ENCODE measurements at places on chromosomes 11 and 22.

- DNase-seq: no peak
These were observed 27.2 kb upstream of the GAB4 start for GRCh38 chr22:17035246-17035645.

DNA sequence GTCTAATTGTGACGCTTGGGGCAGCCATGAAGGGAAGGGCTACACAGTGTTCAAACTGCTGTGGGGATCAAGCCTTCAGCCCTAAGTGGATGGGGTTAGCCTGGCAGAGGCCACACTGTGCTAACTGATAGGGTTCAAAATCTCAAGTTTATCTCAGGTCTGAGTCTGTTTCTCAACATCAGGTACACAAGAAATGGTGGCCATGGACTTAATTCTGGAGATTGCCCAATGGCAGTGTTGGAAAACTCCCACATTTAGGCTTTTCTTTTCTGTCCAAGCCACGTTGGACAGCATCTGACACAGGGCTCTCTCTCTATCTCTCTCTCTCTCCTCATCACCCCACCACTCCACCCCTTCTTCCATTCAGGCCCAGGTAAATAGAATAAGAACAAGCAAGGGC is 10.9 kb upstream of the DGAT2 start:
- DNase-seq: no peak

GRCh38 chr11:123674297-123674696 is 19.9 kb upstream of the SCN3B start:
- DNase-seq: no peak

GRCh38 chr11:58609723-58610122 is 12.7 kb upstream of the CNTF start:
- no peak for DNase-seq

DNA sequence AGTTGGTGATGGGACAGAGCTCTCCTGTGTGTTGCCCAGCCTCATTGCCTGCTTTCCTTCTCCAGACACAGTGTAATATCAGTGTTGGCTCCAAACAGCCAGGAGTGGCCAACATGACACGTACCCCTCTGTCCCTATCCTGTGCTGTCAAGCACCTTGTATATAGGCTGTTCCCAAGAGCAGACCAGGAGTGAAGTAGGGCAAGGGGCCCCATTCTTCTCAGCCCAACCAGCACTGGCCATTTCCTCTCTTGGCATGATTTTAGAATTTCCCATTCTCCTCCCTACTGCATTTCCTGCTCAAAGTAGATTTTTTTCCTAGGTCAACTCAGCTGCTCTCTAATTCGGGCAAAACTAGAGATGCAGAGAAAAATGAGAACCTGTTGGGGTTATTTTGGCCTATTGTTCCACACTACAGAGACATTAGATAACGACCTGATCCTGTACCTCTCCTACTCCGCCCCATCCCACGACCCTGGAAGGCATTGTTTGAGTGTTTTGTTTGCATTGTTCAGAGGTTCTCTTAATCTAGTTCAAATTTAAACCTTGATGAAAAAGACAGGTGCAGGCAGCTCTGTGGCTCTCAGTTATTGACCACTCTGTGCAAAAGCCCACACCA is 95.6 kb downstream of the RASSF10 start:
- no peak for DNase-seq

DNA sequence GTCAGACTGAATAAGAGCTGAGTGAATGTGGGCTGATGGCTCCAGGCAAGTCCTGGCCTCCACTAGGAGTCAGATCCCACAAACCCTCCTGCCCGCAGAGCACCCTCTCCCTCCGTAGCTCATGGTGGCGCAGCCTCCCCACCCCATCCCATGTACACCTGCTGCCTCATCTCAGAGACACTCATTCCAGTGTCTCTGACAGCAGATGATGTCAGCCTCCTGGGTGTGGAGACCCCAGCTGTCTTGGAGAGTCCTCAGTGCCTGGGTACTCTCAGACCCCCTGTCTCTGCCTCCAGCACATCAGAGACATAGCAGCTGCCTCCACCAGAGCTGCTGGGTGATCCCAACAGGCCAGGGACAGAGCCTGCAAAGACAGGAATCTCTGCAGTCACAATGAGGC is 9.5 kb downstream of the IGLL5 start:
- DNase-seq: no peak

DNA sequence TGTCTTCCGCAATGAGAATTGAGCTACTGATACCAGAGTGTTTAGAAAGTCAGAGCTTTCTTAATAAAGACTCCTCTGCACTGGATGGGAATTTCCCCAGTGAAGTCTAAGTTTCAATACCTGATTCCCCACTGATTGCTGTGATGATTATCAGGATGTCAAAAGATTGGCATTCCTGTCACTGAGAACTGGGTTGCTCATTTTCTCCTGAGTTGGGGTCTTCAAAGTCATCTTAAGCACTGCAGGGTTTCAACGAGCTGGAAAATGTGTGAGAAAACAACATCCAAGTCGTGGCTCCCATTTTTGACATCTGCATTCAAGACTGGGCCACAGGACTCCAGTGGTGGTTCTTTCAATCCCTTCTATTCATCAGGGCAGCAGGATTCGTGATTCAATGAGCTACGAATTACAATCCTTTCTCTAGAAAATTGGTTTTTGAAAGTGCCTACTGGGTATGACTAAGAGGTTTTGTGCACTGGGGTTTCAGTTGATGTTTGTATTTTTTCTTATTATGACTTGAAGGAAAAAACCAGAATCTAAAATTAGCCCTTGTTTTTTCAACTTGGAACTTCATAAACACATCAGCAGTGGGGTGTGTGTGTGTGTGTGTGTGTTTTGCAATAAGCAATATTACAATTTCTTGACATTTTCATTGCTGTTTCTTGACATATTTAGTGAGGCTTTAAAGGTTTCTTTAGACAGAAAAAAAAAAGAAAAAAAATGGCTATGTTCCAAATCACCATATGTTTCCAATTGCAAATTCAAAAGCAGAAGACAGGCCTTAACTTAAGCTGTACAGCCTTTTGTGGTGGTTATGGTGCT is 233.0 kb downstream of the FAM76B start:
- DNase-seq: no peak

GRCh38 chr11:116989184-116989583 is 109.0 kb downstream of the SIK3 start:
- DNase-seq: no peak

GRCh38 chr11:115377882-115378296 is 126.3 kb downstream of the CADM1 start:
- DNase-seq: no peak

DNA sequence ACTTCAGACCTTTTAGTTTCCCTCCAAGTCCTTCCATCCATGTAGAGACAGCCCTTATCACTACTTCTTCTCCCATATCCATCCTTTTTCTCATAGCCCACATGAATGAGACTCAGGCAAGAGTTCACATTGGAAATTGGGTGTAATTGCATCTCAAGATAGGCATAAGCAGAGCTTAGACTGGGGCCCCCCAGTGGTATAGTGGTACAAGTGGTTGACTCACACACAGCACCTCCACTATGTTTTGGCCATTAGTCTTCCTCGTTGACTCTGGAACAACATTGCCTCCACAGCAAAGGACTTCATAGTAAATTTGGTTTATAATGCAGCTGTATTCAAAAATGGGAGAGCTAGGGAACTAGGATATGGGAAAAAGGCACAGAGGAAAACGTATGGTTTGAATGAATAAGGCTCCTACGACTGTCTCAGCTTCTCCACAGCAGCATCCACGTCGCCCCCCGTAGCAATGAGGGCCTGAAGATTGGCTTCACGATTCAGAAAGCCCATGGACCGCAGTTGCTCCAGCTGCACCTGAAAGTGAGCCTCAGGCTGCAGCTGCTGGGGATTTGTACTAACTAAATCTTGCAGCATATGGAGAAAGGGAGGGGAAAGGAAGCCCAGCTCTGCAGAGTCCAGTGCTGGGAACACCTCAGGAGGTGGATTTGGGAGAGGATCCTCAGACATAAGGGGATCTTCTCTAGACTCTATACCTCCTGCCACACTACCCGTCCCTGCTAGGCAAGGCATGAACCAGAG is 2.4 kb downstream of the UBQLN3 start:
- no peak for DNase-seq

GRCh38 chr22:36386900-36387708 is 663 bp downstream of the MYH9 start:
- DNase-seq: no peak

GRCh38 chr11:95641495-95641894 is 148.1 kb downstream of the FAM76B start:
- DNase-seq: no peak

GRCh38 chr11:120208001-120208441 is 2.8 kb upstream of the OAF start:
- no peak for DNase-seq

- DNase-seq: no peak
These were observed 31.6 kb downstream of the SBF1 start for GRCh38 chr22:50443197-50443596.

GRCh38 chr11:125250318-125251213 is 86.0 kb downstream of the PKNOX2 start:
- no peak for DNase-seq

DNA sequence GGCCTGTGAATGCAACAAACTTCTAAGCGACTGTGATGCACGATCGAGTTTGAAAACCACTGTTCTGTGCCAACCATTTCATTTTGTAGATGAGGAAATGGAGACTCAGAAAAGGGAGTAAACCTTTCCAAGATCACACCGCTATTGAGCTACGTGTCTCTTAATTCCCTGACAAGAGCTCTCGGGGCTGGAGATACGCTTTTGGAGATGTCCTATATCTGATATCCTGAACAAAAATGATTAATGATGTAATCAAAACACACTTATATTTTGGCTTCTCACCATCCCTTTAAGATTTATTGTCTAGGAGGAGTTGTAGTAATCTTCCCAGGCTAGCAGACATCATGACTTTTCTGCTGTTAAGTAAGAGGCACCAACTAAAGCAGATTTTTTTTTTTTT is 1.7 kb upstream of the PARVA start:
- no peak for DNase-seq

DNA sequence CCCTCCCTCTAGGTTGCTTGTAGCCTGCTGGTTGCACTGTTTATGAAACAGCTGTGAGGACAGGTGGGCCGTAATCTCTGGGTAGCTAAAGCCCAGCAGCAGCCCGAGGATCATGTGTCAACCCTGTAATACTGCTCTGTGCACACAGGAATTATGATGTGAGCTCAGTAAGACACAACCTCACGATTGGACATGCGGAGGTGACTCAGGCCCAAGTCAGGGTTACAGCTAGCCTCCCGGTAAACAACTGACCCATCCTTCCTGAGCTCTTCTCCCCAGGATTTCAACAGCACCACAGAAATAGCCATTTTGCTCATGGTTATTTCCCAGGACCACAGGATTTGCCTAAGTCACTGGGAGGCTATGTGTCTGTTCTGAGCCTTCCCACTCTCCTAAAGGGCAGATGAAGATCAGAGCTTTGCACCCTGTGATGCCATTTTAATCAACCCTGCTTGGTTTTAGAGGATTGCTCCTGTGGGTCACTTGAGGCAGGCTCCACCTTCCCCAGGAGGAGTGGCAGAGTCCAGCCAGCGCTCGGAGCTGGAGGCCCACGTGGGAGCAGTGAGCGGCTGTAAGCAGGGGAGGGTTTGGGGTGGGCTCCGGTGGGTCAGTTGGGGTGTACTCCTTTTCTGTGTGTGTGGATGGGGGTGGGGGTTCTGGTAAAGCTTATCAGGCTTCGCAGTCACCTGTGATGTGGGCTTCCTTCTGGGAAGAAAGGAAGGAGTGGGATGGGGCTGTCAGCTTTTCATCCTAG is at the start of gene AMPD3:
Gene AMPD3 (plus strand): TSS at position 387 of the 754 bp plus-strand sequence. CDS start 6,256 bp downstream, outside the sequence.
- no peak for DNase-seq

GRCh38 chr22:41908411-41909309 is 6.2 kb downstream of the SHISA8 start:
- DNase-seq: no peak

- no peak for DNase-seq
These were observed 30.6 kb downstream of the MCHR1 start for GRCh38 chr22:40709752-40710413.

GRCh38 chr11:34234086-34234740 is 123.6 kb downstream of the ABTB2 start:
- DNase-seq: peak; percentile 41

GRCh38 chr11:82901922-82902485 is 468 bp downstream of the DDIAS start:
- DNase-seq: no peak

- DNase-seq: no peak
These were observed 6.5 kb downstream of the PNPLA5 start for GRCh38 chr22:43885319-43885671.

DNA sequence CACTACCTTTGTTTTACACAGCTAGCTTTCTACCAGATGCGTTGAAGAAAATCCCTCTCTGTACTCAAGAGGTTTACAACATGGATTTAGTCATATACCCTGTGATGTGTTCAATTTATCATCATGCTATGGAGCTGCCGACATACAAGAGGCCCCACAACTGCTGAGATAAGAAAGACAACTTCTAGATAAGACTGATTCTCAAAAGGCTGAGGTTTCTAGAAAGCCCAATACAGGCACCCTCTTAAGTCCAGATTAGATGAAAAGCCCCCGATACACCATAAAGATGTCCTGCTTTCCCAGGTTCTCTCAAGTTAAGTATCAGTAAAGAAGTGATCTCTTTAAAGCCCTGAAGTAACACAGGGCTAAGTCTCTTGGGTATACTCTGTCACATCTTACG is 14.3 kb downstream of the MTCH2 start:
- DNase-seq: no peak

DNA sequence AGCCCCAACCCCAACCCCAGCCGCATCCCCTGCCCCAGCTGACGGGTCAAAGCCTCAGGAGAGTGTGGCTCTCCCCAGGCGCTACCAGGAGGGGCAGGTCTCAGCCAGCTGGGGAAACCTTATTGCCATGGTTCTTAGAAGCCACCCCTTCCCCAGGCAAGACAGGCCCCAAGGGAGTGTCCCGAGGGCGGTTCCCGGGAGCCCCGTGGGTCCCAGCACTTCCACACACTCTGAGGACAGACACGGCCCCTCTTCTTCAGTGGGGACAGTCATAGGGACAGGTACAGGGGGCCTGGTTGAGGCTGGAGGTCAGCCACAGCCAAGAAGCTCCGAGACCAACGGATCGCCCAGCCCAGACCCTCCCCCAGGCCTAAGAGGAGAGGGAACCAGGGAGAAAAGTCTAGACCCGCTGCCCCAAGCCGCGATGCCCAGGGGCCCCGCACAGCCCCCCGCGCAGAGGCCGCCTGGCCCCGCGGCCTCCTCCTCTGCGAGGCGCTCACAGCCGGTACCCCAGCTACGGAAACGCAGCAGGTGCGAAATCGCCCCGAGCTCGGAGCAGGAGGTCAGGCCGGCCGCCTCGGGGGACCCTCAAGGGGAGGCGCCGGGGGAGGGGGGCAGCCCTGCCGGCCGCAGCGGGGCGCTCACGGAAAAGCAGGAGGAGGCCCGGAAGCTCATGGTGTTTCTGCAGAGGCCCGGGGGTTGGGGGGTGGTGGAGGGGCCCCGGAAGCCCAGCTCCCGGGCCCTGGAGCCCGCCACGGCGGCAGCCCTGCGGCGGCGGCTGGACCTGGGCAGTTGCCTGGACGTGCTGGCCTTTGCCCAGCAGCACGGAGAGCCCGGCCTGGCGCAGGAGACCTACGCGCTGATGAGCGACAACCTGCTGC is 2.6 kb downstream of the KLHDC7B start:
- DNase-seq: no peak

GRCh38 chr22:47139013-47139789 is 376.8 kb downstream of the TBC1D22A start:
- DNase-seq: no peak

- no peak for DNase-seq
These were observed 18.9 kb upstream of the YPEL1 start for GRCh38 chr22:21754523-21754922.

- DNase-seq: no peak
These were observed 49.3 kb downstream of the WNT11 start for GRCh38 chr11:76156971-76157427.

Data from stimulated activated CD8-positive, alpha-beta memory T cell treated with anti-CD3 and anti-CD28 coated beads, Interleukin-7, amount 100 ng/mL, for 1 hour (primary cell).